ENCODE measurements at places on chromosomes 2 and 18. TPM values are rescaled to one million over a fixed set of nuclear protein-coding genes. Genes with fewer than 3 reads are reported as not detected.

DNA sequence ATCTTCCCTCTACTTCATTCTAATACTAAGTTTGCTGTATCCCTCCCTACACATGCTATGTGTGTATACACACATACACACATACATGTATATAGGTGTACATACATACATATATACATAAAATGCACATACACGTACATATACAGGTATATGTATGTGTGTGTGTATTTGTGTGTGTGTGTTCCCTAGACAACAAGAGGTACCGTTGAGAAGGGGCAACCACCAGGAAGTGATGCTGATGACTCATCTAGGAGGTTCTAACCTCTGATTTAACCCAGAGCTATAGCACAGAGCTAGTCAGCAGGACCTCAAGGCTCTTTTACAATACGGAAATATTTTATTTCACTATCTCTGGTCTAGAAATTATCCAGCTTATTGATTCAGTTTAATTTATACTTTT is 139.2 kb downstream of the LAMA3 start:
- DNase-seq = no peak

TTR gene
- 0.82 TPM for total RNA-seq

MPP4 gene
- under 0.01 TPM for total RNA-seq

CHAC2 gene
- 6.5 TPM for total RNA-seq

M1AP gene
- total RNA-seq = 0.41 TPM

GULP1 gene
- 51.4 TPM for total RNA-seq

GRCh38 chr2:55084641-55085040 is 34.4 kb upstream of the RTN4 start:
- DNase-seq = no peak

BAZ2B gene
- total RNA-seq = 192 TPM

SERPINB11 gene
- total RNA-seq = not detected

GRCh38 chr2:55047677-55048299 is 2.5 kb downstream of the RTN4 start:
- no peak for DNase-seq

DNA sequence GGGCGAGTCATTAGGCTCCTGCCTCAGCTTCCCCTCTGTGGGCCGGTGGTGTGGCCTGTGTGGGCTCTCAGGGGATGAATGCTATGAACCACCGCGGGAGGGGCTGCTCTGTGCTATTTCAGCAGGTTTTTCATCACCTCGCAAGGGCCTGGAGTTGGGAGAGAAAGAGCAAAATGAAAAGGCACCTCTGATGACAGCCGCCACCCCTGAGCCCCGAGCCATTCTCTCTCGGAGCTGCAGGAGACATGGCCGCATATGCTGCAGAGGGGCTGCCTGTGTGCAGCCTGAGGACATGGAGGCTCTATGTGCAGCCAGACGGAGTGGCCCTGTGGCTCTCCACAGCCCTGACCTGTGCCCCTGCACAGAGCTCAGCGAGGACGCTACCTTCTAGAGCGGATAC is 96.2 kb upstream of the CTDP1 start:
- no peak for DNase-seq

CTLA4 gene
- total RNA-seq = not detected

DNA sequence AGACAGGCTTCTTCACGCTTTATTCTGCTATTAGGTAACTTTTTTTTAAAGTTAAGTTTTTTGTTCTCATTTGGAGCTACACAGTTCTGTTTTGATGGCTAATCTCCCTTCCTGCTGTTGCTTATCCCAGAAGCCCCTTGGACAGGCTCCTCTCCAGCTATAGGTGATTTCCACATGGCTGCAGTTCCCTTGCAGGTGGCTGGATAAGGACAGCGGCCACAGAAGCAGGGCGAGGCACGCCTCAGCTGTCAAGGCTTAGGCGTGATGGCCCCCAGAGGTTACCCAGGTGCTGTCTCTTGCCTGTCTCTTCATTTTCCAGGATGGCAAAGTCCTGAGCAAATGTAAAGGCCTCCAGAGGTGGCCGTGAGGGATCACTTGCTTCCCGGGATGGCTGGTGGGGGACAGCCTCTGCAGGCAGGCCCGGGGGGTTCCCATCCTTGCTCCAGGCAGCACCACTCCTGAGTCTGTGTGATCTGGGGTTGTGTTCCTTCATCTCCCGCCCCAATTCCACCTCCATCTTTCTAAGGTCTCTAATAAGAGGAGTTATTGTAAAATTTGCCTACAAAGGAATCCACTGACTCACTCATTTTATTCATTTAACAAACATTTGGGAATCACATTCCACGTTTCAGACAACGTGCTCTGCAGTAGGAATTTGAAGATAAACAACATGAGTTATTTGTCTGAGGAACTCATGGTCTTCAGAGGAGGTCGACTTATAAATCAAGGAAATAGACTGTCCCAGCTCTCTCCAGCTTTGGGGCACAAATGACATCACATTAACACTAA is 53.4 kb downstream of the NAPG start:
- no peak for DNase-seq

CIAO1 gene
- total RNA-seq = 74.6 TPM

DNA sequence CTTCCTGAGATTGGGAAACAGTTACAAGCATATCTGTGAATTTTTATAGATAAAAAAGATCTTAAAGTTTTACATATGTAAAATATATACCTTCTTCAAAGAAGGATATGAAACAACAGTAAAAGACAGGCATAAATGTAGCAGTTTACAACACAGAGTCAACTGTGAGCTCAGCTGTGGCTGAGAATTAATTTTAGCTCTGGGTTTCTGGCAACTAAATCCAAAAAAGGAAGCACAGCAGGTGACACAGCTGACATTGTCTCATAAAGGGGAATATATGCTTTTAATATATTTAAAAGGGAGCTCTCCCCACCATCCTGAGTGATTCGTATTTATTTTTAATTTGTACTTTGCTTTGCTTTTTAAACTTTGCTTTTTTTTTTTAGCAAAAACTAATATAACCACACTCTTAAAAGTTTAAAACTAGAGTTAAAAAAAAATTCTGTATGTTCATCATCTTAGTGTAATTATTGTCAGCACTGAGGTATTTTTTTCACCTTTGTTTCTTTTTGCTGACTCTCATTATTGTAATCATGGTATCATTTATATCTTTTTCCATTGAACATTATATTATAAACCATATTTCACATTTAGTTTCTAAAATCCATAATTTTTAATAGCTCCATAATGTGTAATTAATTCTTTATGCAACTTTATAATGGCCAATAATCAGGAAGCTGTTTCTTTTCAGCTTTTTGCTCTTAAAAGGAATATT is 6.7 kb downstream of the TUBB6 start:
- DNase-seq = no peak

GRCh38 chr2:142100970-142101369 is 29.8 kb downstream of the LRP1B start:
- DNase-seq = no peak

DNA sequence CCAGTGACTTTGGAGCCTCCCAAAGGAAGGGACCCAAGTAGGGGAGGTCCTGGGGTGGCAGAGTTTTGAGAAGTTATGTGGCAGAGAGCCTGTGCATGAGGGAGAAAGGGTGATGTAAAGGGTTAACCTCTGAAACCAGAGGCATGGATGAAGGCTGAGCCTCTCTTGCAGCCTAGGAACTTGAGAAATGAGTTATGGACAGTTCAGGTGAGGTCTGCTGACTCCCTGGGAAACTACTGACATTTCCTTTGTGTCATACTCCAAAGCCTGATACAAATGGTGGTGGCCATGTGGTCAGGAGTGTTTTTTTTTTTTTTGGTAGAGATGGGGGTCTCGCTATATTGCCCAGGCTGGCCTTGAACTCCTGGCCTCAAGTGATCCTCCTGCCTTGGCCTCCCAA is 12.4 kb upstream of the GNLY start:
- DNase-seq = no peak

DNA sequence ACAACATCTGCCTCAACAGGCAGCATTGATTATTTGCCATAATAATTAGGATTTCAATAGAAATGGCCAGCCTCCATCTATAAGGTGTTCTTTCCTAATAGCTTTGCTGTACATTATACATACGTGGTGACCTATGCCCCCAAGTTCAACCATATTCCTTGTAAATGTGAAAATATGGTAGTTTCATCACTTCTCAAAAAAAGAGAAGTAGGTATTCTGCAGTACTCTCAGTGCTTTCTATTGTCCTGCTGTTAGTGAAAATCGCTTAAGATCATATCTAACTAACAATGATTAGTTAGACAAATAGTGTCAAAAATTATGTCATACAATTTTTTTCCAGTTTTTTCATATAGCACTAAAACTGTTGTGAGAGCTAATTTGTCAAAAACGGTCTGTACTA is 79.6 kb downstream of the SLC4A10 start:
- DNase-seq = no peak

GRCh38 chr2:217150236-217150635 is 290.4 kb upstream of the TNP1 start:
- DNase-seq = no peak

DNA sequence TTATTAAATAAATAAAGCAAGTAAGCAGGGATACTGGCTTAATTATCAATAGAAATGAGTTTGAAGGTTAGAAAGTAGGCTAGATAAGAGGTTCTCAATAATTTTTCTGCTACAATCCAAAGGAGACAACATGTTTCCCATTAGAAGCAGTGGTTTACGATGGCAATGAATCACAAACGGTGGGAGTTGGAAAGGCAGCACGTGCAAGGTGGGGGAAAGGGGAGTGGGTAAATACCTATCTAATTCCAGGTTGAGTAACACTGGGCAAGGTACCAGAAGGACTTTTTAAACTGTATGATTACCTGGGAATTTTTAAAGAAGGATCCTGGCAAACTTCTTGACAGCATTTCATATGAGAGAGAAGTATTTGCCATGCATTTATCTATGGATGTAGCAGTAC is 289.9 kb downstream of the NBAS start:
- DNase-seq = no peak

POMC gene
- 1.2 TPM for total RNA-seq

DNA sequence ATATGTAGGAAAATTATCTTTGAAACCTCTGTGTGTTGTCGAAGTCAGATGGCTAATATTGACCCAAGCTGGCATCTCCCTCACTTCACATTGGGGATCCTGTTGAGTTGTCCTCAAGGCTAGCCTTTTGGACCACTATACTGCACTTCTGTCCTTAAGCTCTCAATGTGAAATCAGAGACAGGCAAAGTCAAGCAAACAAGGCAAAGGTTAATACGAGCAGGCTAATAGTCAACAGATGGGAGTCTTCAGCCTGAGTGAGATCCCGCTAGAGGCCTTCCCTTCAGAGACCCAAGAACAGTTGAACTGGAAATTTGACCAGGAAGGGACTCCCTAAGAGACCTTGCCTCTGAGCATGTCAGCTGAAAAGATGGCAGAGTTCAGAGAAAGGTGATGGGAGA is 475.4 kb downstream of the PARD3B start:
- DNase-seq = no peak

CTNNA2 gene
- 182 TPM for total RNA-seq

GRCh38 chr18:37680911-37681310 is 115.3 kb upstream of the CELF4 start:
- no peak for DNase-seq

SNORC gene
- 2.4 TPM for total RNA-seq

- no peak for DNase-seq
Observed at GRCh38 chr2:27390822-27391679, 10.5 kb upstream of the ZNF513 start.

C2orf69 gene
- total RNA-seq = 35.5 TPM

DNA sequence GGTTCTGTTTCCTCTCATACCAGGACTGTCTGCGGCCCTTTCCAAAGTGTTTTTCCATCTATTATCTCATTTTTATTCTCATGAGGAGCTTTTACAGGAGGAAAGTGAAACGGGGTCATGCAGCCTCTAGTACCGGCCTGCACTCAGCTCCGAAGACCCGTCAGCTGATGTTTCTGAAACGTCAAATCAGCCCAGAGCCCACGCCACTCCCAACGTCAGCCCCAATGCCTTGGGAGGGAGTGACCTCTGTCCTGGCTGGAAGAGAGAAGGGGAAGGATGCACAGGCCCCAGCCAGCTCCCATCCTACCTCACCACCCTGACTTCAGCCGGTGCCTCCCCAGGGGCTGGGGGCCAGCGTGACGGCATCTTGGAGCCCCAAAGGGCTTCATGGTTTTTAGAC is 58.5 kb downstream of the ADCY3 start:
- no peak for DNase-seq

- DNase-seq = no peak
Observed at GRCh38 chr2:226187616-226188015, 612.0 kb downstream of the IRS1 start.

NCKAP5 gene
- 9.0 TPM for total RNA-seq

- DNase-seq = no peak
Observed at GRCh38 chr2:30886080-30886479, 78.8 kb upstream of the CAPN13 start.

VSNL1 gene
- 24.5 TPM for total RNA-seq

DNA sequence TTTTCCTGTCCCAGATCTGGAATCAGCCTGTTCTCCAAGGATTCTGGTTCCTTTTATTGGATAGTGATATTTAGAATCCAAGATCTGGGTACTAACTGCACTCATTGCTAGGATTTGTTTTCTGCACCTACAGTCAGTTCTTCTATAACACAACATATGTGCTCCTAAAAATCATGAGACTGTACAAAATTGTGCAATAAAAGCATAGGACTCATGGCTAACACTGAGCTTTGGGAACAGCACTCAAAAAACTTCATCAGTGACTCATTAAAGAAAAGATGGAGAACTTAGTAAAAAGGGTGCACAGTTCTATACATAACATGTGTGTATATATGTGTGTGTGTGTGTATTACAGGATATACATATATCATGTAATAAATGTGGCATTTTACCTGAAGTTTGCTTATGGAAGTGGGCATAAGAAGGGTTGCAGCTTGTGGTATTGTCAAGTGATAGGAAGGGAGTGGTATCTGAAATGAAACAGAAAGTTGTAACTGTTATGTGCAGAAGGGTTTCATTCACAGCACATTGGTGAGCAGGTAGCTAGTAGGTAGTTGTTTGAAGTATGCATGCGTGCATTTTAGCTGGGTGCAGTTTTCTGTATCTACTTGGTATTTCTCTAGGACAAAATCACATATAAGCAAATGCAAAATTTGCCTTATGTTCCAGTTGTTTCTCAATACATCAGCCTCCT is 5.9 kb upstream of the SCYGR2 start:
- no peak for DNase-seq

DNA sequence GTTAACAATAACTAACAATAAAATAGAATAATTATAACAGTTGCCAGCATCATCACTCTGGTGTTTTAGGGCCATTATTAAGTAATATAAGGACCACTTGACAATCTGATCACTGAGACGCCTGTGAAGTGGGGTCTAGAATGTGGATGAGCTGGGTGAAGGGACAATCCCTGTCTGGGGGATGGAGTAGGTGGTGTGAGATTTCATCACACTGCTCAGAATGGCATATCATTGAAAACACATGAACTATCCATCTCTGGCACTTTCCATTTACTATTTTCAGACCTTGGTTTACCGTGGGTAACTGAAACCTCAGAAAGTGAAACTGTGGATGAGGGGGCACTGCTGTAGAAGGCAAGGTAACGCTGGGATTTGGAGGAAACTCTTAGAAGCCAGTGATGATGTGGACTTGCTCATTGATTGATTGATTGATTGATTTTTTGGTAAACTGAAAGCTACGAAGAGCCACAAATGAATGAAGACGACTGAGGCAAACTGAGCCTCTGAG is 204.4 kb upstream of the TWIST2 start:
- DNase-seq = no peak
